Activated naive CD4-positive, alpha-beta T cell treated with anti-CD3 and anti-CD28 coated beads for 36 hours (primary cell): ENCODE measurements at places on chromosomes 1 and 21.

GRCh38 chr1:37001703-37002102, 32.6 kb downstream of the GRIK3 start:
- H3K36me3 ChIP-seq: no peaks in the 10 kb centered on the region
- DNase-seq: no peak
- H3K4me1 ChIP-seq: no peaks in the 10 kb centered on the region
- no peaks in the 10 kb centered on the region for H3K27me3 ChIP-seq

- no peaks in the 10 kb centered on the region for H3K27me3 ChIP-seq
- H3K36me3 ChIP-seq: no peaks in the 10 kb centered on the region
- peaks cover 4% of the 10 kb centered on the region for H3K4me1 ChIP-seq
- no peak overlapping the region for H3K4me3 ChIP-seq
- no peak overlapping the region for H3K27ac ChIP-seq
- no peak for DNase-seq
These were observed 31.0 kb downstream of the TGFBR3 start for GRCh38 chr1:91854852-91855534.

DNA sequence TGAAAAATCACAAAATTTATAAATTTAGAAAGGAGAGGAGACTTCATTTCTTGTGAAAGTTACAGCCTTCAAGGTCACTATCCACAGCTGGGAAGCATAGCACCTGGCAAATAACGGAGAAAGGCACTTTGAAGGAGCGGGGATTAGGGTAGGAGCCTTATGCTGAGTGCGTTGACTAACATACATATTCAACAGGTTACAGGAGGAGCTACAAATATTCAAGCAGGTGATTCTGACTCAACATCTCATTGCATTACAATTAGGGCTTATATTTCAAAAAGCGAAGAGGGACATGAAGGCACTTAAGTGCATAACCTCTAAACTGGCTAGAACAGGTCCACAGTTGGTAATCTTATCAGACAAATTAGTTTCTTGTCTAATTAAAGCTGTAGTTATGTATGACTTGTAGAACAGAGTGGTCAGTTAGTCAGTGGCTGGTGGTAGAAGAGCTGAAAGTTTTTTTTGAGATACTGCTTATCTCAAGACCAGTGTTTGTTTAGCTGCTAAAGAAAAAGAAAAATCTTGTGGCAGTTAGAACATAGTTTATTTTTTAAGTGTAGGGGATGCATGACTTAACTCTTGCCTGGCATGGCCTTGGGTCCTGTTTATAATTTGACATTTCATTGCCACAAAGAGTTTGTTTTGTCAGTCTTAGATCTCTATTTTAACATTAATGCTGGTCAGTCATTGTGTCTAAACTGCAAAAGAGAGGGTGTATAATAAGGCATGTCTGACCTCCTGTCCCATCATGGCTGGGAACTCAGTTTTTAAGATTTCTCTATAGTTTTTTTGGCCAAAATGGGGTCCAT, 311.5 kb downstream of the DUSP10 start:
- no peak for DNase-seq
- peaks cover 4% of the 10 kb centered on the region for H3K27me3 ChIP-seq
- no peaks in the 10 kb centered on the region for H3K36me3 ChIP-seq
- no peak overlapping the region for H3K27ac ChIP-seq
- no peak overlapping the region for H3K4me3 ChIP-seq

- no peaks in the 10 kb centered on the region for H3K4me1 ChIP-seq
- no peak overlapping the region for H3K27ac ChIP-seq
- no peak overlapping the region for H3K4me3 ChIP-seq
These were observed 273.1 kb downstream of the MATN1 start for GRCh38 chr1:30450148-30450817.

GRCh38 chr1:228176461-228177182, 11.0 kb downstream of the IBA57 start:
- no peaks in the 10 kb centered on the region for H3K27me3 ChIP-seq
- H3K4me3 ChIP-seq: no peak overlapping the region
- peaks cover 1% of the 10 kb centered on the region for H3K4me1 ChIP-seq
- no peak for DNase-seq
- no peak overlapping the region for H3K27ac ChIP-seq
- no peaks in the 10 kb centered on the region for H3K36me3 ChIP-seq
